ENCODE measurements at places on chromosomes 3 and 15. TPM values are rescaled to one million over a fixed set of nuclear protein-coding genes. Genes with fewer than 3 reads are reported as not detected.

- peak; percentile 72 for DNase-seq
These were observed 1.3 kb upstream of the LRRC58 start for GRCh38 chr3:120350401-120350941.

- DNase-seq: no peak
These were observed 3.7 kb upstream of the B3GALNT1 start for GRCh38 chr3:161108840-161109239.

The LRRIQ4 gene
- total RNA-seq: not detected

DNA sequence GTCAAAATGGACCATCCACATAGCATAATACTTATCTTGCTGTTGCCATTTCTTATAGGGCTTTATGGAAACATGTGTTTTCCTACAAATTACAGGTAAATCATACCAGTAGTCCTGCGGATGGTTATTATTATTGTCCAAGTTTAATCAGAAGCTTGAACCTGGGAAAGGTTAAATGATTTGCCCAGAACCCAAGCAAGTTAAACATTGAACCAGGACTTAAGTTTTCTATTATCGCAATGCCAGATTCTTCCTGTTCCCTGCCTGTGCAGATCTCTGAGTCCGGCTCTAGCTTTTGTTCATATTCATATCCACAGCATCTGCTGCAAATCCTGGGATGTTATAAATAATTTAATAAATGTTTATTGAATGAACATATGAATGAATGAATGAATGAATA is 12.5 kb downstream of the LPP start:
- no peak for DNase-seq

The DNASE1L3 gene
- total RNA-seq: 222 TPM

Data from spleen (tissue), 13 donors.